ENCODE measurements at places on chromosomes 16 and 17.
A peak's percentile ranks its signal among the peaks of the same experiment; 100 is the strongest.

GRCh38 chr16:11561856-11562255 lies 24.9 kb downstream of the LITAF start:
- H3K36me3 ChIP-seq = no peaks in the 10 kb centered on the region
- DNase-seq = no peak
- H3K27ac ChIP-seq = peak overlapping the region; percentile 62

DNA sequence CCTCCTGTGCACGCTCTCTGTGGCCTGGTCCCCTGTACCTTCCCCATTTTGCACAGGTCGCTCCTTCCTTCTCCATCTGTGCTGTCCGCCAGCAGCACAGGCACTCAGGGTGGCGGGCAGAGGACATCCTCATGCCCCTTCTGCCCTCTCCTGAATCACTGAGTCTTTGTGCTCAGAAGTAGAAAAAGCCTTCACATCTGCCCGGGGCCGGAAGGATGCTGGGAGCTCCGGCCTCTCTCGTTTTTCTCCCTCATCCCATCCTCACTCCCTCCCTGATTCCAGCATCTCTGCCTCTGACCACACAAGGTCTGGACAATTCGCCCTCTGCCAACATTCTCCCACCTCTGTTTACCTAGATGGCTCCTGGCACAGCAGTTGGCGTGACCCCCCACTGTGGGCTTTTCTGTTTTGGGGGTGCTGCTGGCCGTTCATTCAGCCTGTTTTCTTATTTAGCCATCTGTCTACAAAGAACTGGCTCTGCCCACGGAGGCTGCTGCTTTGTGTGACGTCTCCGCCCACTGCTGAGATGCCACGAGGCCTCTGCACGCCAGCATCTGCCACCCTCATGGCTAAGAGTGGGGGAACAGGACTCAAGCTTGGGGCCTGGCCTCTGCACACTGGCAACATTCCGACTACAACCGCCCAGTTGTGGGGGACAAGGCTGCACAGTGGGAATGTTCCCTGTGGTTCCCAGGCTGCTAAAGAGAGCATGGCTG lies 36.7 kb downstream of the SEC14L5 start:
- no peaks in the 10 kb centered on the region for H3K27me3 ChIP-seq
- H3K27ac ChIP-seq = no peak overlapping the region
- no peak for DNase-seq

DNA sequence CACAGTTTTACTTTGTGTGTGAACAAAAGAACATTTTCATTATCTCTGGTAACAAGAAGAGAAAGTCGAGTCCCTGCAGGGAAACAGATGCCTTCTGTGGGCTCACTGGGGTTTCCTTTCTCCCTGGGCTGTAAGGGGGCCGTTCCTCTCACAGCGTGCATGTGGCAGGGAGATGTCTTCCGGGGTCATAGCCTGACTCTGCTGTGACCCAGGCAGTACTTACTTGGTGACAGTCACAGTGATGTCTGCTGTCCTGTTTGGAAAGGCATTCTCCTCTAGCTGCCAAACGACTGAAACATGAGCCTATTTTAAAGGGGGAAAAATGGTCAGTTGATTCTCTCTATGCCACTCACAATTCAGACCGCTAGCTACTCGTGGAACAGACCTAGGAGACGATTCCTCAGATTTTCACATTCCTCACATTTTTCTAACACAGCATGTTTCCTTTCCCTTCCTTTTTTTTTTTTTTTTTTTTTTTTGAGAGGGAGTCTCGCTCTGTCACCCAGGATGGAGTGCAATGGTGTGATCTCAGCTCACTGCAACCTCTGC lies 7.3 kb downstream of the HASPIN start:
- DNase-seq = no peak
- H3K27me3 ChIP-seq = no peaks in the 10 kb centered on the region
- H3K4me3 ChIP-seq = no peak overlapping the region
- H3K4me1 ChIP-seq = peaks cover 8% of the 10 kb centered on the region
- H3K27ac ChIP-seq = no peak overlapping the region

GRCh38 chr16:49377196-49377755 lies 3.7 kb downstream of the C16orf78 start:
- no peaks in the 10 kb centered on the region for H3K27me3 ChIP-seq
- no peak overlapping the region for H3K4me3 ChIP-seq
- H3K4me1 ChIP-seq = no peaks in the 10 kb centered on the region
- DNase-seq = no peak
- H3K27ac ChIP-seq = no peak overlapping the region

GRCh38 chr16:35510701-35511100 lies 2051.3 kb downstream of the TP53TG3F start:
- no peaks in the 10 kb centered on the region for H3K4me1 ChIP-seq

DNA sequence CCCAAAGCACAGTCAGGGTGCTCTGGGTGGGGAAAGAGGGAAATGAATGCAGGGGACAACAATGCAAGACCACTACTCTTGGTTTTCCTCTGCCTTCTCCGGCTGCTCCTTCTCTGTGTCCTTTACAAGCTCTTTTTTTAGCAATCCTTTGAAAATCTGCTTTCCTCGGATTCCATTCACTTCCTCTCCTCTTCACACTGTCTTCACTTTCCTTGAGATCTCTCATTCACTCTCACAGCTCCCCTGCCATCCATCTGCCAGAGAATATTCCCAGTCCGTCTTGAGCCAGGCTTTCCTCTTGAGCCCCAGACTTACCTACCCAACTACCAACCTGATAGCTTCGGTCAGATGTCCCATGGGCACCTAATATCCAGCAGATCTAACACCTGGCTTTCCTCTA lies 11.0 kb upstream of the SPOP start:
- no peak overlapping the region for H3K27ac ChIP-seq
- DNase-seq = no peak
- H3K27me3 ChIP-seq = no peaks in the 10 kb centered on the region
- H3K4me1 ChIP-seq = peaks cover 5% of the 10 kb centered on the region

GRCh38 chr16:5412731-5413130 lies 315.1 kb upstream of the EEF2KMT start:
- no peak overlapping the region for H3K4me3 ChIP-seq
- DNase-seq = no peak
- H3K36me3 ChIP-seq = no peaks in the 10 kb centered on the region
- no peak overlapping the region for H3K27ac ChIP-seq
- no peaks in the 10 kb centered on the region for H3K4me1 ChIP-seq

DNA sequence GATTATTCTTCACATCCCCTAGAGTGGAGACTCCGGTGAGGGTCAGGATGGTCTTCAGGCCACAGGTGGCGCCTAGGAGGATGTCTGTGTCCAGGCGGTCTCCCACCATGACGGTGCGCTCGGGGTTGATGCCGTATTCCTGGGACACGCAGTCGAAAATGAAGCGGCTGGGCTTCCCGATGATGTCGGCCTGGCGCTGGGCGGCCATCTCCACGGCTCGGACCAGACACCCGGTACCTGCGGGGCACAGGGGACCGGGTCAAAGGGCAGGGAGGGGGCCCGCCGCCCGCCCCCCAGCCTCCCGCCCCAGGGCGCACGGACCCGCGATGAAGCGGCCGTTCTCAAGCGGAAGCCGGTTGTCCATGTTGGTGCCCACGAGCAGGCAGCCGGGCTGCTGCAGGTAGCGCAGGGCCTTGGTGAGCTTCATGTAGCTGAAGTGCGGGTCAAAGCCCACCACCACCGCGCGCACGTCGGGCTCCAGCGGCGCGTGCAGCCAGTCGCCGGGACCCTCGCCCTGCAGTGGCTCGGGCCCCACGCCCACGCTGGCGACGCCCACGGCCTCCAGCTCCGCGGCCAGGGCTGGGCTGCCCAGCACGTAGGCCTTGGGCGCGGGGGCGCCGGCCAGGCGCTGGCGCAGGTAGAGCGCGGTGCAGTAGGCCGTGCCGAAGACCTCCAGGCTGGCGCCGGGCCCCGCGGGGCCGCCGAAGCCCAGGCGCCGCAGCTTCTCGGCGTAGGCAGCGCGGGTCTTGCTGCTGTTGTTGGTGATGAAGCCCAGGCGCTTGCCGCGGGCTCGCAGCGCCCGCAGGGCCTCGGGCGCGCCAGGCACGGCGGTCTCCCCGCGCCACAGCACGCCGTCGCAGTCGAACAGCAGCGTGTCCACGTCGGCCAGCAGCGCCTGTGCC lies 572 bp downstream of the PGP start:
- H3K4me3 ChIP-seq = peak overlapping the region; percentile 67
- H3K27ac ChIP-seq = peak overlapping the region; percentile 45
- H3K27me3 ChIP-seq = no peaks in the 10 kb centered on the region
- no peaks in the 10 kb centered on the region for H3K36me3 ChIP-seq
- peaks cover 40% of the 10 kb centered on the region for H3K4me1 ChIP-seq
- DNase-seq = no peak

DNA sequence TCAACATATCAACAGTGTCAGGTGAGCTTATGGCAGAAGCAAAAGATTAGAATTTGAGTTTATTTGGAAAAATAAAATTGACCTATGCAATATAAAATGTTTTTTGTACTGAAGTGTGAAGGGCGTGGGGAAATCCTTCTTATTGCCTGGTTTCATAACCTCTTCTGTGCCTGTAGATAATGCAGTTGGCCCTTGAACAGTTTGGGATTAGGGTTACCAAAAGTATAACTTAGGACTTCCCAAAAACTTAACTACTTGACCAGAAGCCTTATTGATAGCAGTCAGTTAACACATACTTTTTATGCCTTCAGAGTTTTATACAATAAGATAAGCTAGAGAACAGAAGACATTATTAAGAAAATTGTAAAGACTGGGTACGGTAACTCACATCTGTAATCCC lies 66.0 kb downstream of the TMC6 start:
- H3K4me1 ChIP-seq = peaks cover 3% of the 10 kb centered on the region
- no peak overlapping the region for H3K27ac ChIP-seq
- no peaks in the 10 kb centered on the region for H3K36me3 ChIP-seq
- DNase-seq = no peak
- H3K4me3 ChIP-seq = no peak overlapping the region

GRCh38 chr17:13490906-13491482 lies 110.7 kb downstream of the HS3ST3A1 start:
- no peak overlapping the region for H3K4me3 ChIP-seq
- H3K27me3 ChIP-seq = no peaks in the 10 kb centered on the region
- DNase-seq = no peak
- H3K36me3 ChIP-seq = no peaks in the 10 kb centered on the region
- H3K27ac ChIP-seq = no peak overlapping the region

DNA sequence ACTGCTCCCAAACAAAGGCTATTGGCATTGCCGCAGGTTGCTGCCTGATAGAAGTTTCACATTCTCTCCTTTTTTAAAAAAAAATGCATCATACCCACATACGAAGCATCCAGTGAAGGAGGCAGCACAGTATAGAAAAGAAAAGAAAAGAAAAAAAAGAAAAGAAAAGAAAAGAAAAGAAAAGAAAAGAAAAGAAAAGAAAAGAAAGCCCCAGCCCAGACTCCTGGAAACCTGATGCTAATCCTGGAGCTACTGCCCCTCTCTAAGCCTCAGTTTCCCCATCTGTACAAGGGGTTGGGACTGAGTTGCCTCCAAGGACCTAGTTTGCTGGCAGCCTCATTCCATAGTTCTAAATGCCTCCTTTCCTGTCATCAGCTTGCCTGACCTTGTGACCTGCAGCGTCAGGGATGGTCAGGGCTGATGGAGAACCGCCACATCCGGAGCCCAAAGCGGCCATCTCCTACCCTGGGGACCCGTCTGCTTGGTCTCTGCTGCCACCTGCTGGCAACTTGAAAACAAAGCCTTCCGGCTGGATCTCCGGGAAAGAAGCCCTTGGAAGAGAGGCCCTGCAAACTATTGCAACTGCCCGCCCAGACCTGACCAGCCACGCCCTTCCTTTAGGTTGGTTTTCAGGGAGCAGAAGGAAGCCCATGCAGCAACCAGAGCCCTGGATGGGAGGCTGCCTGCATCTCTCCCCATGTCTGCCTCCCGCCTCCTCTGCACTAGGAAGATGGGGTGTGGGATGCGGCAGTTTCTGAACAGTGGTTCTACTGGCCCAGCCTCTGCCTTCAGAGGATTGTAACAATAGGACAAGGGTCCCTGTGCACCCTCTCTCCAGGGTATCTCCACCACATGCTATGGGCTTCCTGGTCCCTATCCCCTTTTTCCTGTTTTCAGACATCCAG lies 13.0 kb downstream of the AIPL1 start:
- no peak overlapping the region for H3K4me3 ChIP-seq
- no peaks in the 10 kb centered on the region for H3K27me3 ChIP-seq
- H3K36me3 ChIP-seq = no peaks in the 10 kb centered on the region
- peak; percentile 85 for DNase-seq

GRCh38 chr17:8708025-8708461 lies 36.6 kb downstream of the CCDC42 start:
- H3K27me3 ChIP-seq = no peaks in the 10 kb centered on the region
- H3K27ac ChIP-seq = no peak overlapping the region
- H3K36me3 ChIP-seq = no peaks in the 10 kb centered on the region
- H3K4me1 ChIP-seq = no peaks in the 10 kb centered on the region

DNA sequence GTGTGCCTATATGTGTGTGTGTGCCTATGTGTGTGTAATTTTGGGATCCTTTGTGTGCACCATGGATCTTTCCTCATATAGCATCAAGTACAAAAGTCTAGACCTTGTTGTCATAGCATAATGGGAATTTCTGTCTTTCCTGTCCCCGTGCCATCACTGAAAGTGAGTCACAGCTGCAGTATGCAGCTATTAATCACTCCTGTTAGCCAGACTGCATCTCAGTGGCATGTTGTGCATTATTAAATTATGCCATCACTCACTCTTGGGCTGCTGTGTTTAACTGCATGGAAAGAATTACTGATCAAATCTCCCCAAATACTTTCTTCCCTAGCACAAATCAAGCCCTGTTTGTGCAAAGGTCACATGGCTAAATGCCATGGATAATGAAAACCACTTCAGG lies 92.4 kb downstream of the CBLN1 start:
- H3K27me3 ChIP-seq = no peaks in the 10 kb centered on the region
- no peak overlapping the region for H3K27ac ChIP-seq
- H3K4me1 ChIP-seq = no peaks in the 10 kb centered on the region
- no peak for DNase-seq

DNA sequence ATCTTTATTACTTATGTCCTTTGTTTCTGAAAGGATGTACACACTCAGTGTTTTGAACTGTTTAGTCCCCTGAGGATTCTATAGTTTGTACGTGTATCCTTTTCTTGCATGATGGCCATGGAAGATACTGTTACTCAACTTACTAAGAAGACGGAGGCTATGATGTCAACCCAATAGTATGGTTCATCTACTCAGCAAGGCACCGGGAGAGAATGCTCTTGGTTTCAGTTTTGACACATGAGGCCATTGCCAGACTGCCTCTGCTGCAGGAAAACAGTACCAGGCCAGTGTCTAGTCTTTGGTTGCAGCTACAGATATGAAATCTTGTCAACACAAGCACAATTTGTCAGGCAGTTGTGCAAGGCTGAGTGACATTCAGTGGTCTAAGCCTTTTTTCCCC lies 134.5 kb downstream of the MRTFB start:
- peaks cover 11% of the 10 kb centered on the region for H3K4me1 ChIP-seq
- no peak for DNase-seq
- no peaks in the 10 kb centered on the region for H3K27me3 ChIP-seq
- H3K27ac ChIP-seq = no peak overlapping the region
- no peak overlapping the region for H3K4me3 ChIP-seq
- H3K36me3 ChIP-seq = no peaks in the 10 kb centered on the region

- H3K36me3 ChIP-seq = no peaks in the 10 kb centered on the region
- DNase-seq = no peak
- H3K27me3 ChIP-seq = no peaks in the 10 kb centered on the region
- H3K4me3 ChIP-seq = no peak overlapping the region
- H3K4me1 ChIP-seq = no peaks in the 10 kb centered on the region
Measured at GRCh38 chr16:22335668-22336246, 38.5 kb downstream of the POLR3E start.

Data from testis (tissue), 5 donors.